ENCODE measurements at places on chromosomes 13 and 19.

DNA sequence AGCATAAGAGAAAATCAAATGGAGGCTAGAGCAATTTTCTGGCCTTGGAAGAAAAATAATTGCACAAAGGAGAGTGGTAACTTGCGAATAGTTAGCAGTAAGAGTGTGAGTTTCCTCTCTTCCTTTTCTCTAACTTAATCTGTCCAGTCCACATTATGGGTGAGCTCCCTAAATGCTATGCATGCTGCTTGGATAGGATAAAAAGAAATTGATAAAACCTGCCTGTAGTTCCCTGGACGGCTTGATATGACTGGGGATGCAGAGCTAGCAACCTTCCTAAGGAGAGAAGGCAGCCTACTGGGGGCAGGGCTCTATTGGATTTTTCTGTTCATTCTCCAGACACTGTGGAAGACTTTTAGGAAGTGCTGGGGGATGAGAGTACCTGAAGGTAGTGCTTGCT lies 311.3 kb downstream of the LMO7 start:
- DNase-seq, result no peak

GRCh38 chr19:5125797-5126497 lies 157.0 kb downstream of the KDM4B start:
- DNase-seq, result peak; percentile 48

DNA sequence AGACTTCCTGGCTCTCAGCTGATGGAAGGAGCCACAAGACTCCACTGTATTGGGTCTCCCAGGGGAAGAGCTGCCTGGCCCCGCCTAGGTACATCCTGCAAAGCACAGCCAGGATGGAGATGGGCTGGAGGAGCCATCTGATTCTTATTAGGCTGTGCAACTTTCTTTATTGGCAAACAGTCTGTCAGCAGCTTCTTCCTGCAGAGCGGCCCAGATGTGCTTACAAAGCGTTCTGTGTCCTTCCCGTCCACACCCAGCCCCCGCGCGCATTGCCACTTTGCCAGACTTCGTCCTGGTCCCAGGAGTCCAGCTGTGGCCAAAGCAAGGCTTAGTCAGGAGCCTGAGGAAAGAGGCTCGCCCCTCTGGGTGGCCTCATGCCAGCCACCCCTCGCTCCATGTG lies 409.3 kb downstream of the ZNF536 start:
- DNase-seq, result no peak

DNA sequence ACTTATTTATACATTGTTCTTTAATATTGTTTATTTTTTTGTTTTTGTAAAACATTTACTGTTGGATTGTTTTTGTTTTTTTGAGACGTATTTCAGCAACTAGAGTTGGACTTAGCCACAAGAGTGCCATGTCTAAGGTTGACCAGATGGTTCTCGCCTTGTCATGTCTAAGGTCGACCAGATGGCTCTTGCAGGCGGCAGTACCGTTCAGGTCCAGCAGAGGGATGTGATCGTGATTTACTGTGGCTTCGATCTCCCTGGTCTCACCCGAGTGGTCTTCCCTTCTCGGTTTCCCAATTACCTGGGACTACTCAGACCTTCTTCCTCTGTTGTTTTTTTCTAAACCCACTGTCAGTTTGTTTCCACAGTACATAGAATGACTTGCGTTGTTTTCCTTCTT lies 1438.6 kb downstream of the UQCRFS1 start:
- DNase-seq, result no peak

DNA sequence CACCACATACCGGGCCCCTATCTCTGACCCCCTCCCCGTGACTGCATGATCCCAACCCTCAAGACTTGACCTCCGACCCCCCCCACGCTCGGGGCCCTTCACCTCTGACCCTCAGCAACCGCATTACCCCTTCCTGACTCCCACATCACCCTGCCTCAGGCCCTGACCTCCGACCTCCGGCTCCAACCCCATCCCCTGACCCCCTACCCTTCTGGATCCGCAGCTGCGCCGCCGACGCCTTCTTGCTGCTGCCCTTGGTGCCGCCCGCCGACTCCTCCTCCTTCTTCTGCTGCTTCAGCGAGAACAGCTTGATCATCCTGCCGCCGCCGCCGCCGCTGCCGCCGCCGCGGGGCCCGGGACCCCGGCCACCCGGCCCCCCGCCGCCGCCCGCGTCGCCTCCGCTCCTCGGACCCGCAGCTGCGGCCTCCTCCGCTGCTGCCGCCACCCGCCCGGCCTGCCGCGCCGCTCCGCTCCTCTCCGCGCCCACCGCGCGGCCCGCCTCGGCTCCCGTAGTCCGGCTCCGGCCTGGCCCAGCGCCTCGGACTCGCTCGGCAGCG lies at the start of gene UBE2M:
UBE2M (minus strand) TSS at position 546 of the 557 bp plus-strand sequence; CDS start at position 316, 230 bp downstream.
- DNase-seq, result peak; percentile 37

DNA sequence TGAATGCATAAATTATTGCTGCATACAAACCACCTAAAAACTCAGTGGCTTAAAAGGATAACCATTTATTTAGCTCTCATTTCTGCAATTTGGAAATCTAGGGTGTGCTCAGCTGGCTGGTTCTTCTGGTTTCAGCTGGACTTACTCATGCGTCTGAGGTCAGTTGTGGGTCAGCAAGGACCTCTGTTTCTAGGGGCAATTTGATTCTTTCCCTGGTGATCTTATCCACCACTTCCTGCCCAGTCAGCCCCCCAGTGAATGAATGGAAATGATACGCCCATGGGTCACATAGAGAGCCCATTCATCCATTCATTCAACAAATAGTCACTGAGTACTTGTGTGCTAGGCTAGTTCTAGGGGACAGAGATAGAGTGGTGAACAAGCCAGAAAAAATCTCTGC lies 9.9 kb downstream of the FXYD5 start:
- DNase-seq, result no peak

DNA sequence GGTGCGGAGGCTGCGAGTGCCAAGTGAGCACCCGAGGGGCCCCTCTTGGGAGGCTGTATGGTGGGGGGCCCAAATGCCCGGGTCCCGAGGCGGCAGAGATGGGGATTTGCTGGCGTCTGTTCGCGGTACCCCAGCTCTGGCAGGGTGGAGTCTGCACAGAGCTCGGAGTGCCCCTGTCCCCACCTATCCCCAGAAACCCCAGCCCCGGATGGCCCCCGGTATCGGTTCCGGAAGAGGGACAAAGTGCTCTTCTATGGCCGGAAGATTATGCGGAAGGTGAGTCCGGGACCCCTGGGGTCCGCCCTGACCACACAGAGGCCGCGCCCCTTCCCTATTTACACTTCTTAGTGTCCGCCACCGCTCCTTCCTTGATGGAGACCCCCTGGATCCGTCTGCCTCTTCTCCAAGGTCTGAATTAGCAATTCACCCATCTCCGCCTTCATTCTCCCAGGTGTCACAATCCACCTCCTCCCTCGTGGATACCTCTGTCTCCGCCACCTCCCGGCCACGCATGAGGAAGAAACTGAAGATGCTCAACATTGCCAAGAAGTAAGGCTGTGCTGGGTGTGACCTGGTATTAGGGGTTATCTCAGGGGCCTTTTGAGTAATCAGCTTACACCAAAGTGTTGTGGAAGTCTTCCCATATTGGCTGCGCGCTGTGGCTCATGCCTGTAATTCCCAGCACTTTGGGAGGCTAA lies 630 bp downstream of the PNPLA6 start:
- no peak for DNase-seq

DNA sequence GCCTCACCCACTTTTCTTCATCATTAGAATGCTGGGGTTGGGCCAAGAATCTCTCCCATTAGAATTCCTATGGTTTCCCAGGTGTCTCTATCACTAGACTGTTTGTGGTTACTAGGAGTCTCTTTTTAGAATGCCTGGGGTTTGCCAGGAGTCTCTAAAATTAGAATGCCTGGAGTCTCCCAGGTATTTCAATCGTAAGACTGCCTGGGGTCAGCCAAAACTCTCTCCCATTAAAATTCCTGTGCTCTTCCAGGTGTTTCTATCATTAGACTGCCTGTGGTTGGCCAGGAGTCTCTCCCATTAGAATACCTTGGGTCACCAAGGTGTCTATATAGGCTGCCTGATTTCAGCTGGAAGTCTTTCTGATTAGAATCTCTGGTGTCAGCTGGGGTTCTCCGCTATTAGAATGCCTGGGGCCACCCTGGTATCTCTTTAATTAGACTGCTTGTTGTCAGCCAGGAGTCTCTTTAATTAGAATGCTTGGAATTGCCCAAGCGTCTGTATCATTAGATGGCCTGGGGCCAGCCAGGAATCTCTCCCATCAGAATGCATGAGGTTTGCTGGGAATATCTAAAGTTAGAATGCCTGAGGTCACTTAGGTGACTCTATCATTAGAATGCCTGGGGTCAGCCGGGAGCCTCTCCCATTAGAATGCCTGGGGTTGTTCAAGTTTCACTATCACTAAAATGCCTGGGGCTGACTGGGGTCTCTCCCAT lies 1479.2 kb downstream of the UQCRFS1 start:
- DNase-seq, result no peak

DNA sequence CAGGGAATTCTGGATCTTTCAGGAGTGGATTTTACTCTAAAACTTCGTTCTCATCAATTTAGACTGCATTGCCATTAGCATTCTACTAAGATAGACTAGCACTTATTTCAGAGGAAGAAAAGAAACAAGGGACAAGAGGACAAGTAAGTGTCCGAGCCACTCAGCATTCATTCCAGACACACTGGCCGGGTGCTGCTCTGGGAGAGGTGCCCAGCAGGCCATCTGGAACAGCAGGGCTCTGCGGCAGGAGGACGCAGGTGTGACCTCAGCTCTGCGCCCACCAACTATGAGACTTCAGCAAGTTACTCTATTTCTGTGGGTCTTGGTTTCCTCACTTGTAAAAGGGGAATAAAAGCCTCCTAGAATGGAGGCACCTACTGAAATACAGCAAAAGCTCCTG lies 4.2 kb downstream of the EPS15L1 start:
- no peak for DNase-seq

DNA sequence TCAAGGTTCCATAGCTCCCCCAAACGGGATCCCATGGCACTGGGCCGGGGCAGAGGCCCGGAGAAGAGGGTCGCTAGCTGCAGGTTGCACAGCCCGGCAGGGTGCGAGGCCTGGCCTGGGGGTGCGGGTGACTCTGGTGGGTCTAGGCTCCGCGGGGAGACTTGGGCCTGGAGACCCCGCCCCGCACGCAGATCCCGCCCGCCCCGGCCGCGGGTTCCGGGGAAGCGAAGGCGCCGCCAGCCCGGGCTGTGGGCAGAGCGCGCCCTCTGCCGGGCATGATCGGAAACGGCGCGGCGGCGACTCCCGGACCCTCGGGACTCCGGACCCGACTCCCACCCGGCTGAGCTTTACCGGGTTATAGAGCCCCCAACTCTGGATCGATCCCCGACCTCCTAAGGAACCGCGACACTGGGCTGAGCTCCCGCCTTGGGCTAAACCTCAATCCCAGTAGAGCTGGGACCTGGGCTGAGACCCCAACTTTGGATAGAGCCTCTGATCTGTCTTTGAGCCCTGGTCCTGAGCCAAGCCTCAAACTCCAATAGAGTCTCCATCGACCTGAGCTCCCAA lies 3.1 kb upstream of the TNFAIP8L1 start:
- DNase-seq, result no peak

GRCh38 chr13:43936647-43937046 lies 56.9 kb downstream of the LACC1 start:
- no peak for DNase-seq

DNA sequence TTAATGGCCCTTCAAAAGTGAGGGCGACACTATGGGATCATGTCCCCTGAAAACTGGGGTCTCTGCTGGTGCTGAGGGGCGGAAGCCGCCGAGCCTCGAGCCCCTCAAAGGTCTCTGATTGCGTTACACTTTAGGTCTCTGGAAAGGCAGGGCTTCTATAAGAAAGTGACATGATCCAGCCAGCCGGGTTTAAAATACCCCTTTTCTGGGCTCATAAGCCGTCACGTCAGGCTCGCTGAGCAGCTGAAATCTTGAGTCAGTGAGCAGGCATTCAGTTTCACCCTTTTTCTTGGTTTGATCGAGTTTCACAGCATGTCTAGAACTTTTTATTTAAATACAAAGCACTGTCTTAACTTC lies 600 bp upstream of the HMGB1 start:
- DNase-seq, result no peak

DNA sequence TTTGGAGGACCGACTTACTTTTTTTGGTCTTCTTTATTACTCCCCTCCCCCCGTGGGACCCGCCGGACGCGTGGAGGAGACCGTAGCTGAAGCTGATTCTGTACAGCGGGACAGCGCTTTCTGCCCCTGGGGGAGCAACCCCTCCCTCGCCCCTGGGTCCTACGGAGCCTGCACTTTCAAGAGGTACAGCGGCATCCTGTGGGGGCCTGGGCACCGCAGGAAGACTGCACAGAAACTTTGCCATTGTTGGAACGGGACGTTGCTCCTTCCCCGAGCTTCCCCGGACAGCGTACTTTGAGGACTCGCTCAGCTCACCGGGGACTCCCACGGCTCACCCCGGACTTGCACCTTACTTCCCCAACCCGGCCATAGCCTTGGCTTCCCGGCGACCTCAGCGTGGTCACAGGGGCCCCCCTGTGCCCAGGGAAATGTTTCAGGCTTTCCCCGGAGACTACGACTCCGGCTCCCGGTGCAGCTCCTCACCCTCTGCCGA lies 409 bp downstream of the FOSB start:
- no peak for DNase-seq

GRCh38 chr13:59671881-59672280 lies 491.8 kb downstream of the DIAPH3 start:
- no peak for DNase-seq

- DNase-seq, result no peak
Measured at GRCh38 chr13:73703606-73704005, 430.6 kb downstream of the KLF12 start.

GRCh38 chr19:31529121-31529520 lies 179.9 kb upstream of the TSHZ3 start:
- no peak for DNase-seq

DNA sequence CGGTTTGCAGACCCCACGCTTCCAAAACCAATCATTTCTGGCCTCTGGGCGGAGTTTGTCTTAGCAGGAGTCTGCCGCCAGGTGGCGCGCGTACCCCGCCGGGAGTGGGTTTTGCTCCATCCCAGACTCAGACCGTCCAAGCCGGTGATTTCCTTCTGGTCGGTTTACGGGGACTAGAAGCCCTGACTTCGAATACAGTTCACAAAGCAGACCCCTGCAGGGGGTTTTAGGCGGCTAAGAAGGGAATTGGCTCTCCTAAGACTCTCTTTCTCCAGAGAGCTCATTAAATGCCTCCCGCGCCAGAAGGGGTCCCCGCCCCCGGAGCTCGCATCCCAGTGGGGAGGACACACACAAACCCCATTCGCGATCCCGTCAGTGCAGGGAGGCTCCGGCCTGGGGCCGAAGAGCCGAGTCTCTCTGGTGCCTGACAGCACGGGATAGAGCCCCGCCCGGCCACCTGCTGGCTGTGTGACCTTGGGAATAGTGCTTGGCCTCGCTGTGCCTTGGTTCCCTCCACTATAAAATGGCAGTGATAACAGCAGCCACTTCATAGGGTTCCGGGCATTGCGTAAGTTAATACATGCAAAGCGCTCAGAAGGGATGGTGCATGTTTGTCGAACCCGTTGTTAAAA lies 8.6 kb upstream of the NUP62 start:
- DNase-seq, result peak; percentile 51

All from amniotic epithelial cell (primary cell).